CD4-positive, alpha-beta T cell treated with Interleukin-6 at 100 ng/mL for 8 hours (primary cell): ENCODE measurements at places on chromosomes 1 and 21.

- DNase-seq, result no peak
These were observed 652.5 kb downstream of the KIF26B start for GRCh38 chr1:245807306-245807705.

GRCh38 chr1:247077213-247077612, 1.4 kb downstream of the ZNF670 start:
- no peak for DNase-seq

GRCh38 chr1:10181154-10181553, 29.2 kb upstream of the KIF1B start:
- DNase-seq, result no peak

GRCh38 chr1:3292868-3293562, 161.4 kb upstream of the ARHGEF16 start:
- DNase-seq, result no peak

GRCh38 chr1:204792354-204792692, 78.3 kb upstream of the NFASC start:
- DNase-seq, result no peak

DNA sequence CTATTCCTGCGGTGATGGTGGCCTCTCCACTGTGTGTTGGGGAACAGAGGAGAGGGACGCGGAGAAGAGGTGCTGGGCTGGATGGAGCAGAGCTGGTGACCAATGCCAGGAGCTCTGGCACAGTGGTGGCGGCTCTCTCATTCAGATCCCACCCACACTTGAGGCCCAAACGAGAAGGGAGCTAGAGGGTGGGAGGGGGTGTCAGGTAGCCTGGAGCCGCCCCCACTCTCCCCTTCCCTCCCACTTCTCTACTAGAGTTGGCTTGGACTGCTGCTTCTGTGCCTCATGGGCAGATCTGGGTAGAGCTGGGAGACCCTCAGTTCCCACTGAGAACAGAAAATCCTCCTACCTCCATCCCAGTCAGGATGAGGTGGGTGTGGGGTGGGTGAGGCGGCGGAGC, 3.5 kb downstream of the TTC39A start:
- DNase-seq, result no peak

DNA sequence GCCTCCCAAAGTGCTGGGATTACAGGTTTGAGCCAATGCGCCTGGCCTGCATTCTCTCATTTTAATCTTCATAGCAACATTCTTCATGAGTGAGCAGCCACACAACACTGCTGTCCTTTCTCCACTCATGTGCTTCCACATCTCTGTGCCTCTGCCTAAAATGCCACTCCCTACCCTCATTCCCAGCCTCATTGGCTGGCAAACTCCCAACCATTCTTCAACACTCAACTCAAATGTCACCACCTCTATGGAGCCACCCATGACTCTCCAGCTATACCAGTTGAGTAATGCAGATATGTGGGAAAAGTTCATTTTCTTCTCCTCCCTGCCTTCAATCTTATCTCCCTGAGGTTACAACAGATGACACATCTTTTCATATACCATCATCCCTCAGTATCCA, 53.9 kb upstream of the ZC3H12A start:
- DNase-seq, result no peak

GRCh38 chr1:181801617-181802016, 259.9 kb downstream of the ZNF648 start:
- DNase-seq, result no peak

GRCh38 chr21:44510508-44511218, 29.3 kb downstream of the KRTAP10-1 start:
- DNase-seq, result peak; percentile 75

DNA sequence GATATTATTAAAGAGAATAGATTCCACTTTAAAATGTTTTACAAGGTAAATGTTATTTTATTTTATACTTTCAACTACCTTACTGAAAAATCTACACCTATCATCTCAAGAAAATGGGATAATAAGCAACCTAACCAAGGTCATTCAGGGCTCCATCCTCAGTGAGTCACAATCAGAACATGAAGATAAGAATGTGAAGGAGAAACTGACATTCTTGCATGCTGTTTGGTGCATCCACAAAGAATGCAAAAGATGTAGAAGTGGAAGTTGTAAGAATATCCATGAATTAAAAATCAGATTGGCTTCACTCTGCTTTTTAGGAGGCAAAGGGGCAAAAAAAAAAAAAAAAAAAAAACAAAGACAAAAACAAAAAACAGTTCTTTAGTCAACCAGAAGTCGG, 6.5 kb downstream of the WARS2 start:
- DNase-seq, result no peak

DNA sequence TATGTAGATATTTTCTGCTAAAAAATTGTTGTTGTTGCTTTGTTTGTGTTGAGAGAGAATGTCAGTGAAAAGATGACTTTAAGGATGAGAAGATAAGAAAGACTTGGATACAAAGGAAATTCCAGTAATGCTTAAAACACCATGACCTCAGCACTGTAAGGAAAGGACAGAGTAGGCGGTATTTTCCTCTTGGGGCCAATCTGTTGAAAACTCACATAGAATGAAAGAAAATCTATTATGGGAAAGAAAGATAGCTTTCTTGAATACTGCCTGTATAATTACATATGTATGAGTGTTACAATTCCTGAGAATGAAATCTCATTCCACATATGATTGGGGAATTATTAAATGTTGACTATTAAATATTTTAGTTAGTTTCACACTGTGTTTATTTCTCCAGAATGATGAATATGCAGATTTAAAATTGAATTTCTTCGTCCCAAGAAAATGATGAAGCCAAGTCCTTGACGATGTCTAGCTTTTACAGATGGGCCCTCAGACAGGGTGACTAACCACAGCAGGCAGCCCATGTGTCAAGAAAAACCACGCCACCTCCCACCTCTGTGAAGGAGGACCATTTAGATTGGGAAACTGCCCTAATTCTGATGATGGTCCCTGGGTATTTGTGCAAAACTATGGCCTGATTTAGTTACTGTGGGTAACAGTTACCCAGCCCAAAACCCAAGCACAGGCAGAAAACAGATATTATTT, 49.7 kb upstream of the LMO4 start:
- DNase-seq, result no peak

- peak; percentile 95 for DNase-seq
These were observed at the start of gene ATAD3A for GRCh38 chr1:1511533-1512285. Gene ATAD3A (plus strand): TSS chr1:1512162. CDS start chr1:1512269, 107 bp downstream.

DNA sequence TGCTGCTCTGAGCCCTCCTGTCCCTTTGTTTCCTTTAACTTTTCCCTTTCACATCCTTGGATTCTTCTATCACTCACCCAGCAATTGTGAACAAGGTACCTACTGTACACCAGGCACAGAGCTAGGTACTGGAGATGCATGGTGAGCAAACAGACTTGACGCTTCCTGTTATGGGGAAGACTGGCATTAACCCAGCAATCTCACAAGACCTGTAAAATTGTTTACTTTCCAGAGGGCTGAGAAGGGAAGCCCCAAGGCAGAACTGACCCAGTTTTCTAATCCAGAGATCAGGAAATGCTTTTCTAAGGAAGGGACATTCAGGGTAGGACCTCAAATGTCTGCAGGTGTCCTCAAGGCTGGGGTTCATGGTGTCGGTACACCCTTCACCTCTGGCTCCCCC, 171.6 kb upstream of the KAZN start:
- no peak for DNase-seq

- DNase-seq, result no peak
These were observed 351.4 kb downstream of the NPHP4 start for GRCh38 chr1:5640845-5641244.

DNA sequence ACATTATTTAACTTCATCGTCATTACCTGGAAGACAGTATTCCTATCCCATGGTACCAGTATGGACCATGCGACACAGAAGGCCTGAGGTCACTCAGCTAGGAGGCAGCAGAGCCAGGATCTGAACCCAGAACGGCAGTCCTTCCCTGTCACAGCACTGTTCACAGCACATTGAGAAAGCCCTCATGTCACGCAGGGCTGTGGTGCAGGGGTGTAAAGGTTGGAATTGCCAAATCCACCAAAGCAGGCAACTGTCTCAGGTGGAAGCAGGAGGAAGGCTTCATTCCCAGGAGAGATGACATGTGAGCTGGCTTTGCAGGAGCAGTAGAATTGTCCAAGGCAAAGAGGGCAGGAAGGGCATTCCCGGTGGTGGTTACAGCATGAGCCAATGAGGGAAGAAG, 9.9 kb upstream of the TTC22 start:
- no peak for DNase-seq

- no peak for DNase-seq
These were observed 111.2 kb upstream of the ADGRL2 start for GRCh38 chr1:81689531-81689941.

GRCh38 chr1:17244821-17245740, 3.8 kb upstream of the PADI3 start:
- DNase-seq, result no peak

DNA sequence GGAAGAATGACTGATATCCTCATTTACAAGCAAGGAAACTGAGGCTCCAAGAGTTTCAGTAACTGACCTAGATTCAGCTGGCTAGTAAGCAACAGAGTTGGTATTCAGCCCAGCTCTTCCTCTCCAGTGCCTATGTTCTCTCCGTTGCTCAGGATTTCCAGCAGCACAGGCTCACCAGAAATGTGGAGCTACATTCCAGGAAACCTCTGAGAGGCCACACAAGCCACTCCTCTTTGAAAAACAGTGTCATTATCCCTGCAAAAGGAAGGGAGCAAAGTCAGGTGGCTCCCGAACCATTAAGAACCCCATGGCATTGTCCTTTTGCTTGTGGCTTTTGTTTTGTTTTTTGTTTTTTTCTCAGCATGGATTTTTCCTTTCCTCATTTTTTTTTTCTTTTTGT, 40.6 kb upstream of the DUSP10 start:
- no peak for DNase-seq

- no peak for DNase-seq
These were observed 36.7 kb downstream of the FAM163A start for GRCh38 chr1:179779645-179780272.

- no peak for DNase-seq
These were observed 50.6 kb downstream of the CHML start for GRCh38 chr1:241589521-241589920.

GRCh38 chr1:116825207-116825719, 71.0 kb downstream of the CD2 start:
- DNase-seq, result no peak

- DNase-seq, result no peak
These were observed 777.5 kb downstream of the ADGRL2 start for GRCh38 chr1:82578086-82578726.

DNA sequence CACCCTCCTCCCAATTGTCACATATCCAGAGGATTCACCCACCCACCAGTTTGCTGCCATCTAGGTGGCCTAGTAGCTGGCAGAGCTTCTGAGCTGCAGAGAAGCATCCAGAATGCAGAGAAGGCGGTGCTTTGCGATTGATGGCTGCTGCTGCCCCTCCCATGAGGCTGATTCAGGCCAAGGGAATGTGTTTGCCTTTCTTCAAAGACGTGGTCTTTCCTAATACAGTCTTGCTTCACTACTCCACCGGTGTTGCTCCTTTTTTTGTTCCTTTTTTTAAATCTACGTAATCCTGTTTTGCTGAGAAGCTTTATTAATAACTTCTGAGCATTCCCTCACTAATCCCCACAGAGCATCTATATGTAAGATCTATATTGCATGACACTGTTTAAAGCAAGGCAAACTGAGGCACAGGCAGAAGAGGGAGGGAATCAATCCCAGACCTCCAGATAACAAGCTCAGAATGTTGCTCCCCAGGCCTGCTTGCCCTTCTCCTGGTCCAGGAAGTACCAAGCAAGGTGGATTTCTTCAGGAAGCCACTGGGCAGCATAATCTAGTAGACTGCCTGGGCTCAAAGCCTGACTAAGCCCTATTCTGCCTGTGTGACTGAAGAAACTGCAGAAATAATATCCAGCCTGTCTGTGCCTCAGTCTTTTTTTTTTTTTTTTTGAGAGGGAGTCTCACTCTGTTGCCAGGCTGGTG, 275.5 kb upstream of the FMN2 start:
- DNase-seq, result no peak

GRCh38 chr1:21175324-21175669, 1.4 kb downstream of the EIF4G3 start:
- DNase-seq, result peak; percentile 47

GRCh38 chr1:51313961-51314777, 16.2 kb downstream of the TTC39A start:
- DNase-seq, result no peak

DNA sequence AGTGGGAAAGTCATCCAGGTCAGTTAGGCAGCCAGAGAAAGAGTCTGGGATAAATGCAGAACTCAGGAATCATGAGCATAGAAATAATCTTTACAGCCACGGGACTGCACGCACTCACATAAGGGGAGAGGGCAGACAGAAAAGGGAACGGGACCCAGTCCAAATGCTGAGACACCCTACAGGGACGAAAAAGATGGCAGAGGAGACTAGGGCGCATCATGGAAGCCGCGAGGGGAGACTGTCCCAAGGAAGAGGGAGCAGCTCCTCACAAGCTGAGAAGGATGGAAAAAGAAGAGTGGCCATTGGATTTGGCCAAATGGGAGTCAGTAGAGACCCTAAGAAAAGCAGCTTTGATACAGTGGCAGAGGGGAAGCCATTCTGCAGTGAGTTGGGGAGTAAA, 102.9 kb upstream of the TLR5 start:
- no peak for DNase-seq

DNA sequence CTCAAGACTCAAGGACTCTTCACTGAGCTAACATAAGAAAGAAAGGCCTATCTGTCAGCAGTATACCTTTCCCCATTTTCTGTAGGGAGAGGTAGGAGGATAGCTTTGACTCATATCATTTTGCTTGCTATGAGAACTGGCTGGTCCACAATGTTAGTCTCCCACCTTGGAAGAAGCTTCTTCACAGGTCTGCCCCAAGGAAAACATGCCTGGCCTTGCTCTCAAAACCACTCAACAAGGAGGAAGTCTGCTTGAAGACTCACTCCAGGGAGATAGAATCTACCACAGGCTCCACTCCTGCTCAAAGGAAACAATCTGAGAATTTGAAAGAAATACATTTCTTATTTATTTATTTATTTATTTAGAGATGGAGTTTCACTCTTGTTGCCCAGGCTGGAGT, 29.5 kb upstream of the LAMC1 start:
- no peak for DNase-seq

DNA sequence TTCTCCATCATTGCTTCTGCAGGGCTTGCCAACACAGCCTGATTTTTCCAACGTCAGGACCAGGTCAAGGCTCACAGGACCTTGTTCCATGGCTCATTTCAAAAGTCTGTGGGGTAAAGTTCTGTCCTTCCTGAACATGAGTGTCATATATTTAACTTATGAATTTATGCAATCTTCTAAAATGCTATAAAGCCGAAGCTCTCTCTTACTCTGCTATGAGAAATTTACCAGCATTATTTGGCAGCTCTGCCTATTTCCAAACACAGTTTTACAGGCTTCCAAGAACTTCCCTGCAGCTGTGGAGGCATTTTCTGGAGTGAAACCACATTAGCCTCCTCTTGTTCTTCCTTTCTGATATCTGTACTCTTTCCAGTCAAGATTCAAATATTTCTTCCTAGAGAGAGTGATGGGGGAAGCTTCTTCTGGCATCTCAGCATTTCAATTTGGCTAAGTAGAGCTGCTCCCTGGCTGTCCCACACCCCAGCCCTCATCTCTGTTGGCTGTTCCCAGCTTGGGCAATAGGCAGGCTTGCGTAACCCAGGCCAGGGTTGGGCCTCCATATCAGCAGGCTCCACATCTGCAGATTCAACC, 15.6 kb upstream of the HMGCS2 start:
- DNase-seq, result no peak

- no peak for DNase-seq
These were observed 21.0 kb downstream of the SLC37A1 start for GRCh38 chr21:42534421-42535378.

- no peak for DNase-seq
These were observed 5.4 kb upstream of the PSMG1 start for GRCh38 chr21:39188521-39189139.

GRCh38 chr1:93442741-93443140, 5.2 kb upstream of the FNBP1L start:
- DNase-seq, result no peak

- no peak for DNase-seq
These were observed 69.8 kb downstream of the PBX1 start for GRCh38 chr1:164628772-164629171.
